Stimulated activated CD4-positive, alpha-beta T cell treated with anti-CD3 and anti-CD28 coated beads, Interleukin-2, amount 100 ng/mL, for 48 hours (primary cell): ENCODE measurements at places on chromosomes 11 and 22.

DNA sequence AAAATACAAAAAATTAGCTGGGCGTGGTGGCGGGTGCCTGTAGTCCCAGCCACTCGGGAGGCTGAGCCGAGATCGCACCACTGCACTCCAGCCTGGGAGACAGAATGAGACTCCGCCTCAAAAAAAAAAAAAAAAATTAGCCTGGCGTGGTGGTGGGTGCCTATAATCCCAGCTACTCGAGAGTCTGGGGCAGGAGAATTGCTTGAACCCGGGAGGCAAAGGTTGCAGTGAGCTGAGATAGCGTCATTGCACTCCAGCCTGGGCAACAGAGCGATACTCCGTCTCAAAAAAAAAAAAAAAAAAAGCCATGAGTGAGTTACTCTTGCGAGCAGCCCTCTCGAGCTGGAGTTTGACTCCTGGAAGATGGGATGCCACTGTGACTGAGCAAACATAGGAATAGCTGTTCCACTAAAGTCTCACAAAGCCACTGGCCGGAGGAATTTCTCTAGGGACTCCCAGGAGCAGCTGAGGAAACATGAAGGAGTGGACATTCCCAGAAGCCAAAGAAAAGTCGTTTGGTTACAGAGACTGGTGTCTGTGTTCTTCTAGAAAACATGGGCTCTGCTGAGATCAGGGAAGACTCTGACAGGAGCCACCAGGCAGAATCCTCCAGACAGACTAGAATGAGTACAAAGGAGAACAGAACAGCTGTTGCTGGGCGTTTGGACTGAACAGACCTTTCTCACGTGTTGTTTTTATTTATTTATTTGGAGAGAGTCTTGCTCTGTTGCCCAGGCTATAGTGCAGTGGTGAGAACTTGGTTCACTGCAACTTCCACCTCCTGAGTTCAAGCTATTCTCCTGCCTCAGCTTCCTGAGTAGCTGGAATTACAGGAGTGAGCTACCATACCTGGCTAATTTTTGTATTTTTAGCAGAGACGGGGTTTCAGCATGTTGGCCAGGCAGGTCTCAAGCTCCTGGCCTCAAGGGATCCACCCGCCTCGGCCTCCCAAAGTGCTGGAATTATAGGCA lies 32.4 kb upstream of the MYH9 start:
- DNase-seq, result no peak

DNA sequence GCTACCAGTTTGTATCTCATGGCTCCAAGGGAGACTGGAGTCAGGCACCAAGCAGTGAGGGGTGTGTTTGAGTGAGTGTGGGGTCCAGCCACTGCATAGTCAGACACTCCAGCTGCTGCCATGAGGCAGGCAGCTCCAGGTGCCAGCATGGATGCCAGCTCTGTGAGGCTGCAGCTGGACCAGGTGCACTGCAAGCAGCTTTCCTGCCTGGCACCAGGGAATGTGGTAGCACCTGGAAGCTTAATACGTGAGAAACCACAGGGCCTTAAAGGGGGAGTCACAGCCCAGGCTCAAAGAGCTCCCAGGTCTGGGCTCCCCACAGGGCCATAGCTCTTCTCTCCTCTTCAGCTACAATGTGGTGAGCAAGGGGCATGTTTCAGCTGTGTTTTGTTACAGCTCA lies 817.8 kb upstream of the LUZP2 start:
- DNase-seq, result no peak

GRCh38 chr11:128291835-128292234 lies 295.5 kb downstream of the ETS1 start:
- no peak for DNase-seq

DNA sequence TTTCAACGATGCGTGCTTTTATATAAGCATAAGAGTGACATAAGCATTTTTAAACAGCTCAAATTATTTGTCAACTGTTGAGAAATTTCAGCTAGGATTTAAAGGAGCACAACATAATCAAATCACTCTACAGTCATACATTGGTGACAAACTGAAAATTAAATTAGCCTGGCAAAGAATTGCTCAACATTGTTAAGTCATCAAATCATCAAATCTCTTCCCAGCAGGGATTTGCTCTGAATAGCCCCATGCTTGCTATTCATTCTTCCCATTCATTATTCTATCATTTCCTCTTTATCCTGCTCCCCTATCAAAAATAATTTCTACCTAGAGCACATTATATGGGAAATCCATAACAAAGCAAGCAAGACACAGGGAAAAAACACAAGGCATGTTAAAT lies 198.7 kb upstream of the LUZP2 start:
- no peak for DNase-seq

GRCh38 chr11:76067099-76067498 lies 139.2 kb downstream of the WNT11 start:
- DNase-seq, result no peak

GRCh38 chr11:17613428-17613962 lies 66.4 kb downstream of the OTOG start:
- DNase-seq, result no peak

DNA sequence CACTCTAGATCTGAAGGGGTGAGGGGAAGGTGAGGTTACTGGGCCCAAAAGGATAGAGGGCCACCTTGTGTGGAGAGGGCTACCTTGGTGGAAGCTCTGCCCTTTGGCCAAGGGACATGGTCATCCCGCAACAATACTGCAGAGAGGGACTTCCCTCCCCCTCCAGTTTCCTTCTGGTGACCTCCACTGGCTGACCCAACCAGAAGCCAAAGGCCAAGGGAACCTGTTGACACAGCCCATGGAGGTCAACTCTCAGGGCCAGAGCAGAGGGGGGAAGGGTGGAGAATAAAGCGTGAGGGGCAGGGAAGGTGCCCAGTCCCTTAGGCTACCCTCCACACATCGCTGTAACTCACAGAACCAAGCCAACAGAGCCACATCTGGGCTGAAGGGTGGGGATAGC lies 15.0 kb upstream of the RHOD start:
- no peak for DNase-seq

GRCh38 chr22:46201059-46201757 lies 48.9 kb downstream of the CDPF1 start:
- DNase-seq, result no peak
